G401 (cell line): ENCODE measurements at places on chromosomes 3 and 15.

DNA sequence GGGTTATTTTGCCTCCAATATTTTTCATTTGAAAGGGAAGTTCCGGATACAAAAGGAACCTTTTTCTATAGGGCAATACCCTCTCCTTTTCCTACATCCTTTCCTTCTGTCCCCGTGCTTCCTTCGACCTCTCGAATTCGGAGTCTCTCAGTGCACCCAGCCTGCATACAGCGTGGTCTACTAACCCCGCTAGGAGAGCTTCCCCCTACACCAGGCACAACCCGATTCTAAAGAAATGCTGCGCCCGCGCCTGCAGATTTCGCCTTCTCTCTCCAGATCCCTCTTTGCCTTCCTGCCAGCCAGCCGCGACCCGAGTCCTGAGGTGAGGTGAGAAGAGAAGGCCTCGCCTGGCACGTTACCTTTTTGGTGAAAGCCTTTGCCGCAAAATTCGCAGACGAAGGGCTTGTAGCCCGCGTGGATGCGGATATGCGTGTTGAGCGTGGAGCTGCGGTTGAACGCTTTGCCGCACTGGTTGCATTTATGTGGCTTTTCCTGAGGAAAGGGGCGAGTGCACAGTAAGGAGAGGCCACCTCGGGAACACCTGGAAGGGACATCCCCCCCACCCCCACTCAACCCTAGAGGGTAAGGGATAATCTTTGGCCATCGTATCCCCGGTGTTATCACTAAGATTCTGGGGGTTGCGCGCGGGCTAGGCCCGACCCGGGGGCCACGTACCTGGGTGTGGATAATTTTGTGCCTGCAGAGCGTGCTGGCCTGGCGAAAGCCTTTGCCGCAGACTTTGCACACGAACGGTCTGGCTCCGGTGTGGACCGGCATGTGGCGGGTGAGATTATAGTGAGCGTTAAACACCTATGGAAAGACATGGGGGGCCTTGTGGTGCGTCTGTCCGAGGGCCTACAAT lies 2.3 kb downstream of the FEZF2 start:
- no peak for DNase-seq

DNA sequence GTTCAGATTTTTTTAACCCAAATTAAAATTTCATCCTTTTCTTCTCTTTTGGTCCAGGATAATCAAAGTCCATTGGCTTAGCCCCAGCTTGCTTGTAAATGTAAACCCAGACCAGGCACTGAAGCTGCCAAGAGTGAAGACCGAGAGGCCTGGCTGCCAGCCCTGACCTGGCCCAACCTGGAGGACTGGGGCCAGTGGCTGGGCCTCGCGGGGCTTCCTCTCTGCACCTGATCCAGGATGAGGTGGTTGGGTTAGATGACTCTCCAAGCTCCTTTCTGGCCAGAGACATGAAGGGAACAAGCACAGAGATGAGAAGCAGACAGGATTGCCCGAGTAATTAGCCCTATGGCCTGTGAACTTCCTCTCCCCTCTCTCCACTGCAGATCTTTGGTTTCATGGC lies 50.6 kb downstream of the CMTM6 start:
- DNase-seq: no peak

DNA sequence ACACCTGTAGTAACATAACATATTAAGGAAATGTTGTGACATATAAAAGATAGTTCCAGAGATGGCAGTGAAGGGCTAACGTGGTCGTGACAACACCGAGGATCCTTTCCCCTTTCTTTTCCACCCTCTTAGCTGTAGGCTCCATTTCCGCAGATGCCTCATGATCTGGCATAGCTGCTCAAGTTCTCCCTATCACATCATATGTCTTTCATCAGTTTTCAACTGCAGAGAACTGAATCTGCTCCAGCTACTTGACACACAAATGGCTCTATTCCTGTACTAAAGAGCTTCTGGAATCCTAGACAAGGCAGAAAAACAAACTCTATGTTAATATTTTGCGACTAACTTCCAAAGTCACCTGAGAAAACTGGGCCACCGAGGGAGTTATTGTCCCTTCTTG lies 275.0 kb upstream of the SLCO3A1 start:
- no peak for DNase-seq

- DNase-seq: no peak
Observed at GRCh38 chr3:142574665-142575064, 3.9 kb downstream of the ATR start.

- DNase-seq: no peak
Observed at GRCh38 chr3:115628075-115628412, 4.7 kb downstream of the GAP43 start.

DNA sequence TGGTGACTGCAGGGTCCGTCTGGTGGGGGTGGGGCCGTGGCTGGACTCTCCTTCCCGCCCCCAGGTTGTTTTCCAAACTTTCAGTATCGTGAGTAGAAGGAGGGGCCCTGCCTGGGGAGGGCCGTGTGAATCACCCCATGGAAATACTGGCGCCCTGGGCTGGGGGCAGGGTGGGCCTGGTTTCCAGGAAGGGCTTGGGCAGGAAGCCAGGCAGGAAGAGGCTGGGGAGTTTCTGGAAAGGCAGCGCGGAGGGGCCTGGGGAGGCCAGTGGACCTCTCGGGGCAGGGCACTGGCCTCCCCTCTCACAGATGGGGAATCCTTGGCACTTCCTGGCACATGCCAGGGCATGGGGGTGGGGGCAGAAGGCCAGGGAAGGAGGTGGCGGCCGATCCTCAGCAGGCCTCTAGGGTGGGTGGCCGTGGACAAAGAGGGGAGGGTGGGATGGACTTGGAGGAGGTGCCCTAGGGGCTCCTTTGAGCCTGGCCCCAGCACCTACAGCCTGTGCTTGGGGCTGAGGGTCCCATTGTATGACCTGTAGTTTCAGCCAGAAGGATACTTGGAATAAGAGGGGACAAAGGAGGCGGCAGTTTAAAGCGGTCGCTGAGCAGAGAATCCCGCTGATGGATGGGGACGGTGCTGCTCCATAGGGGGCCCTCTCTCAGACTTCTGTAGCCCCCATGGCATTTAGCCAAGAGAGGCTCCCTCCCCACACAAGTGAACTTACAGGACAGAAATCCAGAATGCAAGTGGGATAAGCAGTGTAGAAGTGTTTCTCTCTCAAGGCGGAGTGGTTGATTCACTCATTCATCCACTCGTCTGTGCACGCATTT lies 56.5 kb upstream of the GATA2 start:
- no peak for DNase-seq

DNA sequence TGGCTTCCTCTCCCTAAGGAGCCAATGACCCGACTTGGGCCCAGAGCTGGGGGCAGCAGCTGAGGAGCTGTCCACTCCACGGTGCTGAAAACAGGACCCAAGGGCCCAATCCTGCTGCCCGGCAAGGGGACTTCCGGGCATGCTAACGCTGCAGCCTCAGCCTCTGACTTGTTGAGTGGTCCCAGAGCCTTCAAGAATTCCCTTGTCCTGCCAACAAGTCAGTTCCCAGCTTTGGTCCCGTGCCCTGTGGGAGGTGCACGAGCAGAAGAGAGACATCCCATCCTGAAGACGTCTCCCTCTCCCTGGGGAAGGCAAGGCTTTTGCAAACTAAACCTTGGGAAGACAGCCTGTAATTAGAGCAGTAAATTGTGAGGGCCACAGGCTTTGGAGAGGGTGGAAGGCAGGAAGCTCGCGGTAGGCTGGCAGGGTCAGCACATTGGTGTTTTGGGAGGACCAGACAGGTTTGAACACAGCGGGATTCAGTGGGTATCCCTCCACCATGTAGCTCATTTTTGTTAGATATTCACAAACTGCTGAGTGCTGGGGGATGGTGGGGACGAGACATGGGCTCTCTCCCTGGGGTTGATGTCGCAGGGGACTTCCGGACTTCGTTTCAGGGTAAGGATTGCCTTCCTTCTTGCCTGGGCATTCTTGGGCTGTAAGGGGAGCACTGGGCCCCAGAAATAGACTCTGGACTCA lies 29.8 kb upstream of the PRR23E start:
- no peak for DNase-seq

DNA sequence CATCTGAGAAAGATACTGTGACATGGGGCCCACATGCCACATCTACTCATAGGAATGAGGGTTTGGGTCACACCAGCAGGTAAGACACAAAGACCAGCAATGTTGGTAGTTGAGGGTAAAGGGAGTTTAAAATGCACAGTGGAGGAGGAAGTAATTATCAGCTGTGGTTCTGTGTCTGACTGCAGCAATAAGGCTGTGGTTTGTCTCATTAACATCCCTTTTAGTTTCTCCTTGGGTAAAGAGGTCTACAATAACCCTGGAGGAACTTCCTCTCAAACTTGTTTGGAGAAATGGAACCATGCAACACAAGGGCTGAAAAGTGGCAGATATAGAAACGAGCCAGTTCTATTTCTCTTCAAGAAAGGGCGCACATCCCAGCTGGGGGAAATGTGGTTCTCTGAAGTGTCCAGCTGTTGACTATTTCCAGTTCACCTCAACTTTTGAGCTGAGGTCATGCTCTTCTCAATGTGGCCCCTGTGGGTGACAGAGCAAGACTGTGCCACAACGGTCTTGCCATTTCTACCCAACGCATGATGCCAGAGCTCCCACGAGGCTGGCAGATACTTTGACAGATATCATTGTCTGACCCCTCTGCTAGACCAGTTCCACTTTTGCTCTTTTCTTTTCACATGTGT lies 234.3 kb downstream of the SQOR start:
- no peak for DNase-seq

DNA sequence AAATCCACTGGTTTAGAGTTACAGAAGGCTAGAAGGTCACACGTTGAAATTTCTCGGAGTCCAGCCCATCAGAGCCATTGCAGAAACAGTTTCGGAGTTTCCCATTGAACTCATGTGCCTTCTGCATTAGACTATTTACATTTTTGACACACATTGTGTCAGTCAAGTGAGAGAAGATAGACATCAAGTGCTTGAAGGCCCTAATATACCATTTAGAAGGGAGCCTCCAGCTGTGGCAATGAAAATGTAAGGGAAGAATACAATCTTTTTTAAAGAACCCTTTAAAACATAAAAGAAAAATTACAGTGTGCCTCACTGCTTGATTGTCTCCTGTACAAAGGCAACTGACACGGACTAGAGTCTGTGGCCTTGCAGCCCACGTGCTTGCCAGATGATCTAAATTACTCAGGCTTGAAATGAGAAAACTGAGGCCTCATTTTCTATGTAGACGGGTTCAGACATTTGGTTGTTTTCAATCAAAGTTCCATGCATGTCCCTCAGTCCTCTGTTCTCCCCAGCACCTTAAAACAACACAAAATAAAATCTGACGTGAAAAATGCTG lies 650.5 kb downstream of the ROBO2 start:
- DNase-seq: no peak

DNA sequence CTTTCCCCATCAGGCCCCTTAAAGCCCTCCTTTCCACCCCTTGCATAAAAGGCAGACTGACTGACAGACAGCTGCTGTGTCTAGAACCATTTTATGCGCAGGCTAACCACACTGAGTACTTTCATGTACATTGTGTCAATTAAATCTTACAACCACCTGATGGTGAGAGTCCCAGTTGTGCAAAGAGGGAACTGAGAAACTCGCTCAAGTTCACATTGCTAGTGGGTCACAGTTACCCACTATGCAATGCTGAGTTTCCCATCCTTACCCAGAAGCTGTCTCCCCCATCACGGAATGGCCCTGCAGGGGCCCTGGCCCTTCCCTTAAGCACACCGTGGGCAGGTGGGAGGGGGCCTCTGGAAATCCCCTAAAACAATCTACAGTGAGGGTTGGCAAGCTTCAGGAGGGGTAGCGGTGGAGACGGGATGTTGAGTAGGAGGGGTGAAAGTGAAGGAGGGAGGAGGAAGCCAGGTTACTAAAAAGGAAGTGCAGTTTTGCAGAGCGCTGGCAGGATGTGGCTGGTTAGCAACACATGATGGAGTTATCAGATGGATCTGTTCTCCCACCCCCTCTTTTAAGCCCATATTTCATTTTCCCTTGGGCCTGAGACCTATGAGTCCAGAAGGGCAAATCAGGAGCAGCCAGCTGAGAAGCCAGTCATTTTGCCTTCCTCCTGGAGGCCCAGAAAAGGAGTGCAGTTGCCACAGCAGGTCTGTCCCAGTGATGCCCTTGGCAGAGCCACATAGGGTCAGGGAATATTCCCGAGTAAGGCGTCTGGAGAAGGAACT lies 30.0 kb downstream of the STARD5 start:
- no peak for DNase-seq

DNA sequence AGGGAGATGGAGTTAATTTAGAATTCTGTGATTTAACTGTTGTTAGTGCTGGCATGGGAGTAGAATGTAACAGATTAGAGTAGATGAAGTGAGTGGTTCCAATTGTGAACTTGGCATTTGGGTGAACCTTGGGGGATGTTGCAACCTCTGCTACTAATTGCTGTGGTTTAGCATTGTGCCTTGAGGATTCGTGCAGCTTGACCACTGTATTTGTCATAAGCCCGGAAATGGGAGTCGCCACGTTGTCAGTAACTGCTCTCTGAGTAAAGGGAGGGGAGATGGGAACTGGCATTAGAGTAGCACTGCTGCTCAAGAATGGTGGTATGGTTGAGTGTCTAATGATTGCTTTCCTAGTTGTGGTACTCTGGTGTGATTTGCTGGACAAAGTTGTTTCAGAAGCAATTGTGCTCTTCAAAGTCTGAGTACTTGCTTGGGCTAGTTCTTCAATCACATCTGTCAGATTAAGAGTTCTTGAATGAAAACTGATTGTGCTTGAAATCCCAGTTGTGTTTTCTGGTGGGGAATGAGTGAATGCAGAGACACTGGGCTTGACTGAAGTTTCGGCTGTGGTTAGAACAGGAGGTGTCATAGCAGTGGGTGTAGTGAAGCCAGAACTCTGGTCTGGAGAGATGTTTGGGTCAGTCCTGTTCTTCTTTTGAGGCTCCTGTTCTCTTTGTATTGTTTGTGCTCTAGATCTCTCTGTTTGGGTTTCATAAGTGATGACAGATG lies 15.4 kb downstream of the IGSF10 start:
- no peak for DNase-seq

- no peak for DNase-seq
Observed at GRCh38 chr3:124345845-124346244, 353.9 kb upstream of the ROPN1 start.

GRCh38 chr15:68278345-68278594 lies 725 bp downstream of the FEM1B start:
- no peak for DNase-seq

DNA sequence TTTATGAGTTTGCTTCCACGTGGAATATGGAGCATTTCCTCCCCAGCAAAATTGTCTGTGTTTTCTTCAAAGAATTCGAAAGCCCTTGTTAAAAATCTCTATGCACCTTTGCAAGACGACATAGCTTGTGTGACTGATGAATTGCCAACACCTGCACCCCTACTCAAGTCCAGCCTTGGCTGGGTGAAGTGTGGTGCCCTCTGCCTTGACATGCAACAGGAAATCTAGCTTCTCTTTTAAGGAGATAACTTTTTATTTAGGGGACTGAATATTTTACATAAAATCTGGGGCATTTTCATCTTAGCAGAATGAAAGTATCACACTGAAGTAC lies 647 bp downstream of the HMG20A start:
- DNase-seq: no peak

GRCh38 chr3:192133271-192133670 lies 594.1 kb downstream of the FGF12 start:
- DNase-seq: no peak

- no peak for DNase-seq
Observed at GRCh38 chr15:77034695-77035489, 36.0 kb downstream of the TSPAN3 start.

GRCh38 chr15:101035611-101036010 lies 116.5 kb downstream of the LRRK1 start:
- DNase-seq: no peak
